ENCODE measurements at places on chromosomes 12 and 14. TPM values are rescaled to one million over a fixed set of nuclear protein-coding genes. Genes with fewer than 3 reads are reported as not detected.

GRCh38 chr12:117875744-117876435, 92.9 kb downstream of the KSR2 start:
- no peak overlapping the region for H3K4me3 ChIP-seq
- DNase-seq = peak; percentile 23
- peaks cover 12% of the 10 kb centered on the region for H3K27me3 ChIP-seq
- H3K4me1 ChIP-seq = peaks cover 8% of the 10 kb centered on the region

- H3K27me3 ChIP-seq = peaks cover 30% of the 10 kb centered on the region
- H3K4me3 ChIP-seq = no peak overlapping the region
- no peak overlapping the region for H3K27ac ChIP-seq
- H3K36me3 ChIP-seq = peaks cover 3% of the 10 kb centered on the region
- no peak for DNase-seq
- H3K4me1 ChIP-seq = no peaks in the 10 kb centered on the region
These were observed 272.4 kb downstream of the DPF3 start for GRCh38 chr14:72621387-72622065.

DNA sequence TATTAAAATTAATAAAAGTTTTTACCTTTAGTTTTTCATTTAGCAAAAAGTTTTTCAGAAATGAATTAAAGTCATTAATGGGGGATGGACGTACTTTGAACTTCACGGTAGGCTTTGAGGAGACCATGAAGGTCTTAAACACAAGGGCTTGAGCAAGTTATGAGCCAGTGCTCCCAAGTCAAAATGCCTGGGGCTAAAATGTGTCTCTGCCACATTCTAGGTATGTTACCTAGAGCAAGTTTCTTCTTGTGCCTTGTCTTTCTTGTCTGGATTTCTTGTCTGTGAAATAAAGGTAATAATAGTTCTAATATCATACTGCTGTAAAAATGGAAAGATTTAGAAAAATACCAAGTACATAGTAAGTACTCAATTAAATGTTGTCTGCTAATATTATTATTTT, 132.7 kb upstream of the USP15 start:
- no peaks in the 10 kb centered on the region for H3K36me3 ChIP-seq
- H3K27me3 ChIP-seq = peaks cover 6% of the 10 kb centered on the region
- H3K4me3 ChIP-seq = no peak overlapping the region
- no peak for DNase-seq
- H3K4me1 ChIP-seq = no peaks in the 10 kb centered on the region
- H3K27ac ChIP-seq = no peak overlapping the region

DNA sequence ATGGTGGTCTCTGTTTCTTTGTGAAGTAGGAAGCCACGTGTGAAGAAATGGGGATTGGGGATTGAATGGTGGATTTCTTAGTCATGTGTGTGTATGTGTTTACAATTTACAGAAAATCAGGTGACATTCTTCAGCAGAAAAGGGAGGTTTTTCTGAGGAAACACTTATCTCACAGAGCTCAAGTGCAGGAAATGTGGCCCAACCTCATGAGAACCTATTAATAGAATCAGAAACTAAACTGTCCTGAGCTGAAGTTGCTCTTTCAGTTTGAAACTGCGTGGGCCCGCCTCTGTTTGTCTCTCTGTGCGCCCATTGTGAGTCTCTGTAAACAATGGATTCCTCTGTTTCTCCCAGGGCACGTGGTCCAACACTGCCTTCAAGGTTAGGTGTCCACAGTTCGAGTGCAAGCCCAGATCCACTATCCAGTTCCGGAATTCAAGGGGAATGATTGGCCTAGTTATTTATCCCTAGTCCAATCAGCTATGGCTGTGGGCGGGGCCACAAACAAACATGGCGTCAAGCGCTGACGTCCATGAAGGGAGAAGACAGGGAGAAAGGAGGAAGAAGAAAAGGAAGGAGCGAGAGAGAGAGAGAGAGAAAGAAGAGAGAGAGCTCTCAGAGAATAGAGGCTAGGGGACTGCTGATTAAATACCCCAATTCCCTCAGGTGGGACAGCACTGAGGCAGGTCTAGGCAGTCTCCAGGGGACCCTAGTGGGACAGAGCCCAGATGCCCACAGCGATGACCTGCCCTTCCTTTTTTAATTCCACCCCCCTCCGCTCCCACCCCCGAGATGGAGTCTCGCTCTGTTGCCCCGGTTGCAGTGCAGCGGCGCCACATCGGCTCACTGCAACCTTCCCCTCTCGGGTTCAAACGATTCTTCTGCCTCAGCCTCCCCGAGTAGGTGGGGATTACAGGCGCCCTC, 31.4 kb upstream of the C12orf76 start:
- H3K36me3 ChIP-seq = peaks cover 3% of the 10 kb centered on the region
- DNase-seq = peak; percentile 87
- peaks cover 42% of the 10 kb centered on the region for H3K4me1 ChIP-seq
- peak overlapping the region; percentile 98 for H3K27ac ChIP-seq

DNA sequence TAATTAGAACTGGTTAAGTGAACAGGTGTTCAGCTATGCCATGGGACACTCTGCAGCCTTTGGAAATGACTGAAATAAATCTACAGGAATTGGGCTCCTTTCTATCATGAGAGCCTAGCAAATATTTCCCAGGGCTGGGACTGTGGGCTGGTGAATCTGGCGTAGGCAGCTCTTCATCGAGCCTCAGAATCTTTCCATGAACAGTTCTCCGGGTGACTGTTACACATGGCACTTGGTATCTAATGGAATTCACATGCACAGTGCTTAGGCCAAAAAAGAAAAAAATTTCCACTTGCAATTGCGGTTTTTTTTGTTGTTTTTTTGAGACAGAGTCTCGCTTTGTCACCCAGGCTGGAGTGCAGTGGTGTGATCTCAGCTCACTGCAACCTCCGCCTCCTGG, 32.1 kb downstream of the PRKAB1 start:
- H3K27me3 ChIP-seq = no peaks in the 10 kb centered on the region
- H3K4me1 ChIP-seq = no peaks in the 10 kb centered on the region
- H3K27ac ChIP-seq = no peak overlapping the region

DNA sequence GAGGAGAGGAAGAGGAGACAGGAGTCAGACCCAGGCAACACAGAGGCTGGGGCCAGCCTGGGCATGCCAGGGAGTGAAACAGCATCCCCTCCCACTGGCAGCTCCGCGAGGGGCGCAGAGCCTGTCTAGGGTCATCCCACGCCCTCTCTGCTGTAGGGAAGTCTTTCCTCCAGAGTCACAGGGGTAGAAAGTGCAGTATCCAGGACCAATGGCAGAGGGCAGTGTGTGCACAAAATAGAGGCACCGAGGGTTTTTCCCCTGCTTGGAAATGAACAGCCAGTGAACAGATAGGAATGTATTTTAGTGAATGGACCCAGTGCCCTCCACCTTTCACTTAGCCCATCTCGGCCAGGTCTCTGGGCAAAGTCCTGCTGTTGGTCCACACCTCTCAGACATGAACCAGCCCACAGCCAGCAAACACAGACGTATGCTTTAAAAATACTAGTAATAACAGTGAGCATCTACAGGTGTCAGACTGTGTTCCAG, 9.4 kb upstream of the KRT74 start:
- peaks cover 3% of the 10 kb centered on the region for H3K27me3 ChIP-seq
- no peak overlapping the region for H3K27ac ChIP-seq

GRCh38 chr12:123990511-123990910, 17.5 kb downstream of the ZNF664 start:
- peaks cover 34% of the 10 kb centered on the region for H3K36me3 ChIP-seq
- peaks cover 8% of the 10 kb centered on the region for H3K4me1 ChIP-seq
- H3K27ac ChIP-seq = no peak overlapping the region
- no peaks in the 10 kb centered on the region for H3K27me3 ChIP-seq

DNA sequence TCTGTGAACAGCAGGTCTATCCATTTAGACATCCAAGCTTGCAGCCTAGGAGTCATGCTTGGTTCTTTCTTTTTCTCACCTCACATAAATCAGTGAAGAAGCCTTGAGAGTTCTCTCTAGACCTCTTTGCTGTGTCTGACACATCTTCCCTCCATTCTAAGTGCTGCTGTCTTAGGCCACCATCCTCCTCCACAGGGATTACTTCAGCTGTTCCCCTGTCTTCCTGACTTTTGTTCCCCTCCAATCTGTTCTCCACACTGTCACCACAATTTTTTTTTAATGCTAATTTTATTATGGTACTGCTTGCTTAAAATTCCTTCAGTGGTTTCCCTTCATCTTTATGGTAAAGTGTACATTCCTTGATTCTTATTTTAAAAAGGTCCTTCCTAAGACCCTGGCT, 71.8 kb downstream of the DERA start:
- H3K4me3 ChIP-seq = no peak overlapping the region
- no peak for DNase-seq
- no peak overlapping the region for H3K27ac ChIP-seq
- H3K4me1 ChIP-seq = peaks cover 9% of the 10 kb centered on the region
- peaks cover 28% of the 10 kb centered on the region for H3K36me3 ChIP-seq

GRCh38 chr14:65286443-65286842, 126.1 kb upstream of the FUT8 start:
- peaks cover 12% of the 10 kb centered on the region for H3K36me3 ChIP-seq
- no peak overlapping the region for H3K27ac ChIP-seq
- DNase-seq = no peak
- no peak overlapping the region for H3K4me3 ChIP-seq
- peaks cover 72% of the 10 kb centered on the region for H3K4me1 ChIP-seq

GRCh38 chr12:124874988-124875802, 11.5 kb upstream of the SCARB1 start:
- no peak for DNase-seq
- H3K36me3 ChIP-seq = no peaks in the 10 kb centered on the region
- no peaks in the 10 kb centered on the region for H3K4me1 ChIP-seq
- H3K27ac ChIP-seq = no peak overlapping the region
- H3K4me3 ChIP-seq = no peak overlapping the region

DNA sequence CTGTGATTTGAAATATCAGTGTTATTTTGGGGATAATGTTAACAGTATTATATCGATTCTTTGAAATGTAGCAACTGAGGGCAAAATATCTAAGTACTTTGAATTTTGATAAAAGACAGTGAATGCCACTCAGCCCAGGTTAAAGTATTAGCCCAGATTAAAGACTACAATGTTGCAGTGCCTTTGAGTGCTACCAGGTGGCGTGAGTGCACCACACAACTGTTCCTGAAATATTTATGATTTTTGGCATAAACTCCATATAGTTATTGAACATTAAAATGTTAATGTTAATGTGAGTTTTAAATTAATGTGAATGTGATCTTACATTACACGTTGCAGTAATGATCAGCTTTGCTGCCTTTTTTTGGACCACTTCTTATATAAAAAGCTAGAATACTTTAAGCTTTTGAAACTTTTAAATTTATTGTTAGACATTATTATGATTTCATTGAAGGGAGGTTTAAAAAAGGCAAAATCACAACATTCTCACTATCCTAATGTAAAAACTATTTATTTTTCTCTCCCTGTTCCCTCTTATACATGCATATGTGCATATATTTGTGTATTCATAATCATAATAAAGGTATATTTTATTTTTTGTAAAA, 22.5 kb downstream of the MRPS35 start:
- H3K4me1 ChIP-seq = no peaks in the 10 kb centered on the region
- no peak overlapping the region for H3K4me3 ChIP-seq
- no peaks in the 10 kb centered on the region for H3K27me3 ChIP-seq
- H3K36me3 ChIP-seq = peaks cover 24% of the 10 kb centered on the region

DNA sequence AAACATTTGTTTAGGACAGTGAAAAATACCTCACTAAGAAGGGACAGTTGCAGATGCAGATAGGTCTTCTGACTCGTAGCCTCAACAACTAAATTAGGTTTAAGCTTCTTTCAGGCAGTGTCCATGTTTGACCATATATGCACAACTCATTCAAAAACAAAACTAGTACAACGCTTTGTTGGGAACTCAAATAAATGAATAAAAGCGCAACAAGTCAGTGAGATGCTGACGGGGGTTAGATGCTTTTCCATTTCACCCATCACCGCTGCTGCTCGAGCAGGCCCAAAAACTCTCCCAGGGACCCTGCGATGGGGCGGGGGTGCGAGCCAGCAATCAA, 633 bp downstream of the RPAP3 start:
- H3K27ac ChIP-seq = peak overlapping the region; percentile 71
- peaks cover 60% of the 10 kb centered on the region for H3K4me1 ChIP-seq
- H3K4me3 ChIP-seq = peak overlapping the region; percentile 95
- no peak for DNase-seq
- peaks cover 29% of the 10 kb centered on the region for H3K36me3 ChIP-seq

- H3K36me3 ChIP-seq = peaks cover 90% of the 10 kb centered on the region
- H3K27ac ChIP-seq = no peak overlapping the region
These were observed 48.0 kb upstream of the GPR68 start for GRCh38 chr14:91292491-91292890.

DNA sequence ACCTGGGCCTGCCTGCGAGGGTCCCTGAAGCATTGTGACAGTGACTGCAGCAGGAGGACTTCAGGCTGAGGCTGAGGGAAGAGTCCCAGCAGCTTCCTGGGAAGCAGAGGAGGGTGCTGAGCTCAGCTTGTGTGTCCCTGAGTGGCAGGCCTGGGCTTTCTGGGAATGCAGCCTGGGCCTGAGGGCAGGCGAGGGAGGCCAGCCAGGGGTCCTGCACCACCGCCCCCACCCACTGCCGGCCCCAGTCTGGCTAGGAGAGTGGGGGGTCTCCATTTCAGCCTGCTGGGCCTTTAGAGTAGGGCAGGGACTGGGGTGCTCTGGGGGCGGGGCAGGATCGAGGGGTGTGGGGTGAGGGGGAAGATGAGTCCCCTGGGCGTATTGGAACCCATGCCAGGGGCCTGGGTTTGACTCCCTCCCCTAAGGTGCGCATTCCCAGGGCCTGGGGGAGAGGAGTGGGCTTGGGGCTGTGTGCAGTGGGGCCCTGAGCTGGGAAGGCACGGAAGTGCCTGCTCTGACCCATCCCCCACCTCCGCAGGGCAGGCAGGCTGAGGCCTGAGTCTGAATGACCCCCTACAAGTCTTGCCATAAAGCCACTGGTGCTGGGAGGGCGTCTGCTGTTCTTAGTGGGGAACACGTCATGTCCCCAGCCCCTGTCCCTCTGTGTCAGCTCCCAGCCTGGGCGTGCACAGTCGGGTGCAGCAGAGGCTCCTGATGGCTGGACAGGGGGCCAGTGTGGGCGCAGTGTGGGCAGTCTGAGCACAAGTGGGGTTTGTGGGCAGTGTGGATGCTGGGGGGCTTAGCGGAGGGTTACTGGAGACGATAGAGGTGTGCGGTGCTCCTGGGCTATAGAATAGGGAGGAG, 46.4 kb downstream of the KRT80 start:
- H3K4me1 ChIP-seq = no peaks in the 10 kb centered on the region
- no peaks in the 10 kb centered on the region for H3K36me3 ChIP-seq
- H3K27me3 ChIP-seq = no peaks in the 10 kb centered on the region

SERPINA5 gene
- total RNA-seq = not detected

OR4E1 gene
- 0.15 TPM for total RNA-seq

GRCh38 chr12:120263748-120264085, 1.8 kb downstream of the PXN start:
- peak overlapping the region; percentile 90 for H3K4me3 ChIP-seq
- peaks cover 59% of the 10 kb centered on the region for H3K4me1 ChIP-seq
- peak overlapping the region; percentile 81 for H3K27ac ChIP-seq

- no peak overlapping the region for H3K4me3 ChIP-seq
- H3K27ac ChIP-seq = no peak overlapping the region
- DNase-seq = no peak
These were observed 60.5 kb upstream of the NUDT4 start for GRCh38 chr12:93317227-93317626.

PDZRN4 gene
- not detected for total RNA-seq

SSTR1 gene
- not detected for total RNA-seq

Data from activated CD4-positive, alpha-beta memory T cell treated with anti-CD3 and anti-CD28 coated beads, Interleukin-2, amount 10 ng/mL, durations not matched to agents 7 days and 5 days (primary cell).